ENCODE measurements at places on chromosomes 5 and 9.

GRCh38 chr9:592225-592624, 249.3 kb upstream of the DMRT1 start:
- DNase-seq = no peak

- DNase-seq = no peak
Measured at GRCh38 chr5:74454263-74455030, 186.1 kb downstream of the ENC1 start.

DNA sequence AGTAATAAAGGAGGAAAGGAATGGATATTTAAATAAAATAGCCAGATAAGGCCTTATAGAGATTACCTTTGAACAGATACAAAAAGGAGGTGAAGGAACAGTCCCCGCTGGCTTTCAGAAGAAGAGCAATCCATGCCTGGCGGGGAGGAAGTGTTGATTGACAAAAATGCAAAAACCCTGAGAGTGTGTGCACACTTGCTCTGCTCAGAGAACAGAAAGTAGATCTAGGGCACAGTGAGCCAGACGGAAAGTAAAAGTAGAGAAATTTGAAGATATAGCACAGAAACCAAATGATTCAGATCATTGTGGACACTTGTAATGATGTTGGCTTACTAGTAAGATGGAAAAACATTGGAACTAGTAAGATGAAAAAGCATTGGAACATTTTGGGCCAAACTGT, 720.6 kb downstream of the PTPRD start:
- no peak for DNase-seq

- DNase-seq = no peak
Measured at GRCh38 chr9:30534896-30535295, 1849.5 kb upstream of the ACO1 start.

- DNase-seq = no peak
Measured at GRCh38 chr9:99262949-99263418, 40.9 kb downstream of the SEC61B start.

DNA sequence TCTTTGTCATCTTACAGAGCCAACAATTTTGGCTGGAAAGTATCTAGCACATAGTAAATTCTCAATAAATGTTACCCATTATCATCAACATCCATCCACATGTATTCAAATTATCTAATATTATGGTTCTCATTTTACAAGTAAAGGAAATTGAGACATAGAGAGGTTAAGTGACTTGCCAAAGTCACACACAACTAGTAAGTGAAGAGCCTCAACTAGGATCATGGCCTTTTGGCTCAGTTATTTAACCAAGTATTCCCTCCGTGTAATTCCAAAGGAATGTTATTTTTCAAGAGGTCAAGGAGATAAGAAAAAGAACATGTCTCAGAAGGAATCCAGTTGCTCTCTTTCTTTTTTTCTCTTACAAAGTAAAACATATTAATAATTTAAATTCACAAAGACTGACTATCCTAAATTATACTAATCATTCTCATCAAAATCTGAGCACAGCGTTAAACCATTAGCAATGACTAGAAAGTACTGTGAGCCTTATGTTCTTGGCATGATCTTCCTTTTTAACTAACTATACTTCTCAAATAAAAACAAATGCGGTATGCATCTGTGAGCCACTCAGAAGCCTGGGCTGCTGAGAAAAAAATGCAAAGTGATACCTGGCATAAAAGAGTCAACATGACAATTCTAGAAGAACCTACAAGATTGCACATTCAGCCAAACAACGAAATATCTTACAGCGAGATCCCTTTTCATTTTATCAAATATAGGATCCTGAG, 350.9 kb downstream of the GLIS3 start:
- no peak for DNase-seq

GRCh38 chr9:122065923-122066629, 27.0 kb downstream of the TTLL11 start:
- DNase-seq = no peak

DNA sequence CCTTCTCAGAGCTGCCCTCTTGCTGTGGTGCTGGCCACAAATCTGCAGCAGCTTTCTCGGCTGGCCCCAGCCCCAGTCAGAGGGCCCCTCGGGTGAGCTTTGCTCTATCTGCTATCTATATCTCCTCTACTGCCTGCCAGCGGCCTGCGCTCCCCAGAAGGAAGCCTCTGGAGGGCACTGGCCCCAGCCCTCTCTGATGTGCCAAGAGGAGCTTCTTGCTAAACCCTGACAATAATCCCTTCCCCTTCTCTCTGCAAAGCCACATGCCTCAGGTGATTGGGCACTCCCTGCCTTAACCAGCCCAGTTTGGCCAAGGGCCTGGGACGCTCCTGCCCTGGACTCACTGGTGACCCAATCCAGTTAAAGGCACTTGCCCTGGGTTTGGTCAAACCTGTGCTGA, 42.7 kb downstream of the CAMK2A start:
- DNase-seq = peak; percentile 67

DNA sequence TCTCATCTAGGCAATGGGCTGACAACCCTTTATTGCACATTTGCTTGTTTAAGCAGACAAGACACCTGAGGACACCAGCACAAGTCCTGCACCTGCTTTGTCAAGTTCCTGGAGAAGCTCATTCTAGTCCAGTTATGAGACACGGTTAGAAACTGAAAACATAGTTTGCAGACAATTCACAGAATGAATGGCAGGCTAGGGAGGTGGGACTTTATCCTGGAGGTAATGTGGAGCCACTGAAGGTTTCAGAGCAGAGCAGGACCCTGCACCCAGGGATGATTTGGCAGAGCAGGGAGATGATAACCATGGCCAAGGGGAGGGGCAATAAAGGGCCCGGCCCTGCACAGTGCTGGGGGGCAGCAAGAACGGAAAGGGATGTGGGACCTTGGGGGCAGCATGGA, 50.7 kb upstream of the SLC25A51 start:
- no peak for DNase-seq

- DNase-seq = no peak
Measured at GRCh38 chr5:55437859-55438206, 96.9 kb downstream of the PLPP1 start.

DNA sequence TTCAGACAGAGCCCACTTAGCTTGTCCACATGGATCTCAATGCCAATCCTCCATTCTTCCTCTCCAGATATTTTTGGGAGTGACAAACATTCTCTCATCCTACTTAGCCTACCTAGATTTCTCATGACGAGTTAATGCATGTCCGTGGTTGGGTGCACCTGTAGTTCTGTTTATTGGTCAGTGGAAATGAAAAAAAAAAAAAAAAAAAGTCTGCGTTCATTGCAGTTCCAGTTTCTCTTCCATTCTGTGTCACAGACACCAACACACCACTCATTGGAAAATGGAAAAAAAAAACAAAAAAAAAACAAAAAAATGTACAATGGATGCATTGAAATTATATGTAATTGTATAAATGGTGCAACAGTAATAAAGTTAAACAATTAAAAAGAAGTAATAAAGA, 59.0 kb downstream of the BASP1 start:
- no peak for DNase-seq

DNA sequence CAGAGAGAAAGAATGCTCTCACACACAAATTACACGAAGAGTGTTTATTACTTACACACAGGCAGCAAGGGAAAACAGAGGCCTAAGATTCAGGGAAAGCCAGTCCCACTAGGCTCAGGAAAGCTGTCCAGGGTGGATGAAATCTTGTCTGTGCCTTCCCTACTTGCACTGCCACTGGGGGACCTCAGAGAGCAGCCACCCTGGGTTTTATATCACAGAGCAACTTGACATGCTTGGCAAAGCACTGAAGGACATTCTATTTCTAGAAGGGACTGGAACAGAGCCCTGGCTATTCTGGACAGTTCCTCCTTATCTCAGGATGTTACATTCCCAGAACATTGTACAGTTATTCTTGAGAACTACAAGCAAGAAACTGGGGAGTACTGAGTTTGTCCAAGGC, 7.5 kb upstream of the PRSS3 start:
- DNase-seq = no peak

DNA sequence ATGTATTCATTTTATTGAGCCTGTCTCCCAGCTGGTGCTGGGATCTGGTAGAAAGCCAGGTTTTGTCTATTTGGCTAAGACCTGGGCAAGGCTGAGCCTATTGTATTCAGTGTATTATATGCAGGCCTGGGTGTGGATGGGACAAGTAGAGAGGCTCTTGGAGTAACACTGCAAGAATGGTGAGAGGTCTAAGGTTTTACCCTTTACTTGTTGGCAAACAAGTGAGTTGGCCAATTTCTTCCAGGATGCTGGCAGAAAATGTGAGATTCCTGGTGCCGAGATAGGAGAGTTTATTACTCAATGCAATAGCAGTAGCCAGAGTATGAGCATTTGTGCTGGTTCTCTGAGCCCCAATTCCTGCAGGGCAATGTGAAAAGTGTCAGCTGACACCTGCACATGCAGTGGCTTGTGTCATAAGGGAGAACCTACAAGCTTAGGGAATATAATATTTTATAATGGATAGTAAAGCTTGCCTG, 141.7 kb upstream of the PRLR start:
- no peak for DNase-seq

GRCh38 chr9:6715755-6716643, 41.8 kb upstream of the KDM4C start:
- peak; percentile 90 for DNase-seq

DNA sequence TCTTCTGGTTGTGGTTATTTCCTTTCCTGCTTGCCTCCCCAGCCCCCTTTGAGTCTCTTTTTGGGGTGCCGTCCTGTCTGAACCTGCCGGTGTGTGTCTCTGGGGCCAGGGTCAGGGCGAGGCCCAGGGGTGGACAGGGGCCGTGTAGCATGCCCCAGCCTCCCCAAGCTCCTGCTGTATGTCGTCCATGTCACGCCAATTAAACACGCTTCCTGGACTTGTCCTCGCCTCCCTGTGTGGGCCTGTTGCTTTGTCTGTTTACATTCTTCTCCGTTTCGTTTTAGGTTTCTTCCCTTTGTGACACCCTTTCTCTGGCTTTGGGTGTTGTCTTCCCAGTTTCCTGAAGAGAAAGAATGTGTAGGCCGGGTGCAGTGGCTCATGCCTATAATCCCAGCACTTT, 28.5 kb upstream of the HMCN2 start:
- DNase-seq = no peak

- DNase-seq = no peak
Measured at GRCh38 chr9:26477963-26478362, 414.6 kb downstream of the CAAP1 start.
